ENCODE measurements at places on chromosomes 6 and 20. TPM values are rescaled to one million over a fixed set of nuclear protein-coding genes. Genes with fewer than 3 reads are reported as not detected.

SPDEF gene
- total RNA-seq, result not detected

- H3K27ac ChIP-seq, result no peak overlapping the region
- DNase-seq, result no peak
- H3K36me3 ChIP-seq, result no peaks in the 10 kb centered on the region
- H3K27me3 ChIP-seq, result no peaks in the 10 kb centered on the region
- no peaks in the 10 kb centered on the region for H3K4me1 ChIP-seq
- no peak overlapping the region for H3K4me3 ChIP-seq
Measured at GRCh38 chr6:18491308-18492045, 104.3 kb downstream of the RNF144B start.

DNA sequence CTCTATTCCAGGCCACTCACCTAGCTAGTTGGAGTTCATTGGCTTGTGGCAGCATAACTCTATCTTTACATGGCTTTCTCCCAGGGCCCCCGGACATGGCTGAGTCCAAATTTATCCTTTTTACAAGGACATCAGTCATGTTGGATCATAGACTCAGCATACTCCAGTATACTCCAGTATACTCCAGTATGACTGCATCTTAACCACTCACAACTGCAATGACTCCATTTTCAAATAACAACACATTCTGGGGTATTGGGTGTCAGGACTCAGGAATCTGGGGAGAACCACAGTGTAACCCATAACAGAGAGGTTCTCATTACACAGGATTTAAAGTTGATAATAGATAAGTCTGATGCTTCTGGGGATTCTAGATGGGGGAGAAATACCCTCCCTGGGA is 53.8 kb upstream of the TSHZ2 start:
- H3K36me3 ChIP-seq, result no peaks in the 10 kb centered on the region
- H3K27me3 ChIP-seq, result no peaks in the 10 kb centered on the region
- H3K27ac ChIP-seq, result no peak overlapping the region
- H3K4me3 ChIP-seq, result no peak overlapping the region
- no peak for DNase-seq

GRCh38 chr6:44537306-44538049 is 150.0 kb downstream of the CDC5L start:
- H3K27me3 ChIP-seq, result no peaks in the 10 kb centered on the region
- DNase-seq, result no peak
- H3K27ac ChIP-seq, result no peak overlapping the region
- H3K4me3 ChIP-seq, result no peak overlapping the region
- H3K4me1 ChIP-seq, result no peaks in the 10 kb centered on the region

SPO11 gene
- not detected for total RNA-seq

CRYBG1 gene
- total RNA-seq, result 32.3 TPM

GRCh38 chr6:36362551-36363370 is 24.7 kb downstream of the ETV7 start:
- DNase-seq, result no peak
- no peak overlapping the region for H3K4me3 ChIP-seq
- H3K27me3 ChIP-seq, result no peaks in the 10 kb centered on the region
- H3K27ac ChIP-seq, result no peak overlapping the region

DNA sequence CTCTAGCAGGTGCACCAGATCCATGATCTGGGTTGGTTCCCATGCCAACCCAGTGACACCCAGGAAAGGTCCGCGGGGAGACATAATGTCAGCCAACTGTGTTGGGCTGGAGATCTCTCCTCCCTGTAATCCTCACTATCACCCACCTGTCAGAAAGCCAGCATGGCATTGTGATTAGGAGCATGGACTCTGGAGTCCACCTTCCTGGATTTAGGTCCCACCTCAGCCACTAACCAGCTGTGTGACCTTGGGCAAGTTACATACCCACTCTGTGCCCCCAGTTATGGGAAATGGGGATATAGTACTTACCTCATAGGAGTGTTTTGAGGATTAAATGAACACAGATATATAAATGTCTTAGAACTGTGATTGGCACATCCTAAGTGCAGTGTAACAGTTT is 97.9 kb downstream of the ZDHHC14 start:
- H3K4me3 ChIP-seq, result no peak overlapping the region
- H3K27ac ChIP-seq, result no peak overlapping the region
- DNase-seq, result no peak
- H3K27me3 ChIP-seq, result no peaks in the 10 kb centered on the region
- no peaks in the 10 kb centered on the region for H3K36me3 ChIP-seq

GRCh38 chr6:163420289-163420614 is 5.7 kb downstream of the QKI start:
- H3K4me3 ChIP-seq, result no peak overlapping the region
- no peaks in the 10 kb centered on the region for H3K27me3 ChIP-seq
- no peaks in the 10 kb centered on the region for H3K36me3 ChIP-seq
- no peak for DNase-seq
- no peak overlapping the region for H3K27ac ChIP-seq

DNA sequence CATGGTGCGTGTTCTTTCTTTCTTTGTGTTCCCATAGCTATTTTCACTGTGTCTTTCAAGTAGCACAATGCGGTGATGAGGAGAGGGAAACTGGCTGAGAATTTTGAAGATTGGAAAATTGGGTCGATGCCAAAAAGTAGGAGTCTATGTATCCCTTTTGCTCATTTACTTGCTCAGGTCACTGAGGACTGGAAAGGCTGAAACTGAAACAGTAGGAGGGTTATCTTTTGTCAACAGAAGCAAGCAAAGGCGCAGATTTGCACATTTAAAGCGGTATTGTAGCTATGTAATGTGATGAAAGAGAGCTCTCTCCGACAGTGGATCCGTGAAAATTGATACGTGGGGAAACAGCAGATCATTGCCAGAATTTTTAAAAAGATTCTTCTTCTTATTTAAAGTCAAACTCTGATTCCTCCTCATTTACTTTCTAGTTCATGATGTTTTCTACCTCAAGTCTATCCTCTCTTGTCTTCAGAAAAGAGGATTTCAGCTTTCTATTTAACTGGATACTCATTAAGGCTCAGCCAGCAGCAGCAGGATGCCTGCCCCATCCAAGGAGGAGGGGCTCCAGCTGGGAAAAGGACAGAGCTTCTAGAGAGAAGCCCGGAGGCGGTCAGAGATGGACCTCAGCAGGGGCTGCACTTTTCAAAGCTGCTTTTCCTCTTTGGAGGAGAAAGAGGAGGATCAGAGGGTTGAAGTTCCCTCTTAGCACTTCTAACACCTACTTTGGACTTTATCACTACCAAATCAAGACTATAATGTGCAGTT is 15.9 kb upstream of the FYN start:
- no peak overlapping the region for H3K27ac ChIP-seq
- no peaks in the 10 kb centered on the region for H3K4me1 ChIP-seq
- H3K4me3 ChIP-seq, result no peak overlapping the region
- no peaks in the 10 kb centered on the region for H3K36me3 ChIP-seq

GRCh38 chr6:1834207-1834606 is 224.5 kb downstream of the FOXC1 start:
- no peaks in the 10 kb centered on the region for H3K36me3 ChIP-seq
- no peaks in the 10 kb centered on the region for H3K4me1 ChIP-seq
- H3K27ac ChIP-seq, result no peak overlapping the region
- no peaks in the 10 kb centered on the region for H3K27me3 ChIP-seq

PDE7B gene
- total RNA-seq, result 0.04 TPM

SYNDIG1 gene
- total RNA-seq, result not detected

DNA sequence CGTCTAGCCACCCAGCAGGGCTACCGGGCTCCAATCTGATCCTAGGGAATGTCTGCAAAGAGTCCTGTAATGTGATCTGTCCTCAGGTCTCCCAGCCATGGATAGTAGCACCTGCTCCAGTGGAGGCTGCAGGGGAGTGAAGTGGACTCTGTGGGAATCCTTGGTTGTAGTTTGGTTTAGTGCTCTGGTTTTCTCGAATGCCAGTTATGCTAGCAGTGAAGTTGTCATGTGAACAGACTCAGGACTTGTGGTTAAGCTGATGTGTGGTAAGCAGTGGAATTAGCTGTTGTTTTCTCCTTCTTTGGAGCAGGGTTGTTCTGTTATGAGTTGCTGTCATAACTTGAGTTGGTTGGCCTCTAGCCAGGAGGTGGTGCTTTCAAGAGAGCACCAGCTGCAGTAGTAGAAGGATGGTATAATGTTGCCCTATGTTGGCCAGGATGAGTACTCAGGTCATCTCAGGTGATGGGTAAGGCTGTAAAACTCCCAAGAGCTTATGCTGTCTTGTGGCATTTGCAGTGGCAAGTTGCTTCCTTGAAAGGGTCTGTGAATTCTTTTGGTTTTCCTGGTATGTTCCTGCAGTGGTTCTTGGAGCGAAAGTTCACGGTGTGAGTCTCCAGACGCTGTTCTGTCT is 390.2 kb downstream of the UTRN start:
- H3K36me3 ChIP-seq, result no peaks in the 10 kb centered on the region
- no peak overlapping the region for H3K27ac ChIP-seq
- H3K4me3 ChIP-seq, result no peak overlapping the region
- H3K4me1 ChIP-seq, result peaks cover 5% of the 10 kb centered on the region
- DNase-seq, result no peak

DNA sequence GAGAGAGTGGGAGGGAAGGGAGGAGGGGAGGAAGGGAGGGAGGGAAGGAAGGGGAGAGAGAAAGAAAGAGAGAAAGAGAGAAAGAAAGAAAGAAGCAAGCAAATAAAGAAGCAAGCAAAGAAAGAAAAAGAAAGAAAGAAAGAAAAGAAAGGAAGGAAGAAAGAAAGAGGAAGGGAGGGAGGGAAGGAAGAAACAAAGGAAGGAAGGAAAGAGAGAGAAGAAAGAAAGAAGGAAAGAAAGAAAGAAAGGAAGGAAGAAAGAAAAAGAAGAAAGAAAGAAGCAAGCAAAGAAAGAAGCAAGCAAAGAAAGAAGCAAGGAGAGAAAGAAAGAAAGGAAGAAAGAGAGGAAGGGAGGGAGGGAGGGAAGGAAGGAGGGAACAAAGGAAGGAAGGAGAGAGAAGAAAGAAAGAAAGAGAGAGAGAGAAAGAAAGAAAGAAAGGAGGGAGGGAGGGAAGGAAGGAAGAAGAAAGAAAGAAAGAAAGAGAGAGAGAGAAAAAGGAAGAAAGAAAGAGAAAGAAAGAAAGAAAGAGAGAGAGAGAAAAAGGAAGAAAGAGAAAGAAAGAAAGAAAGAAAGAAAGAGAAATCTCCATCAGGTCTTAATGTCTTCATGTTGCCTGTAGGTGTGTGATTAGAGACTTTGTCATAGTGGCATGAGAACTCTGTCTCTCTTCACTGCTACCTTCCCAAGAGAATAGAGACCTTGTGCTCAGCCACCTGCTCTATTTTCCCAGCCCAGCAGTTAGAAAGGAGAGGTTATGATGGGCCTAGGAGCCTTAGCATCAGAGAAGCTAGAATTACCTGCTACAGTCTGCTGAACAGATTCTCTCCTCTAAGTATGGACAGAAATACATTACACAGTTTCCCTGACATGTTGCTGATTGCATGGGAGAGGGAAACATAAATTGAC is 5.0 kb downstream of the SEMG1 start:
- H3K4me1 ChIP-seq, result no peaks in the 10 kb centered on the region
- H3K36me3 ChIP-seq, result no peaks in the 10 kb centered on the region
- no peak for DNase-seq
- H3K27ac ChIP-seq, result no peak overlapping the region

DNA sequence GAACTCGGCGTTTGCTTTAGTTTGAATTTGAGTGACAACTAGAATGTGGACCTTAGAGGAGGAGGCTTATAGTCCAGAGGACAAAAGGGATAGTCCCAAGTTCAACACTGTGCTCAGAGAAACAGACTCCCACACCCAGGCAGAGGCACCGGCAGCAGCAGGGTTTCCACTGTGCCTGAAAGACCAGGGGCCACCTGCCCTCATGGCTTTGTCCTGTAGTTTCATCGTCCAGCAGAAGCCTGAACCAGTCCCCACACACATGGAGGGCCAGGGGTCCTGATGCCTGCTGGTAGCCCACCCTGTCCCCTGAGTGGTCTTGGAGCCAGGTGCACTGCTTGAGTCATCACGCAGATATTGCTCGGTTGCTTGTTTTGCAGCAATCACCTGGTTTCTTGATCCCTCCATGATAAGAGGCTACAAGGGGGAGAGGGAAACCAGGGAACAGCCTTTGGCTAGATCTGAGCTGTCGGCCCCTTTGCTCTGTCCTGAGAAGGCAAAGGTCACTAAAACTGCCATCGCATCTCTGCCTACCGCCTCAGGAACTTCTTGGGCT is 7.2 kb upstream of the ACSS1 start:
- H3K4me3 ChIP-seq, result no peak overlapping the region
- no peaks in the 10 kb centered on the region for H3K36me3 ChIP-seq
- DNase-seq, result no peak
- H3K27me3 ChIP-seq, result no peaks in the 10 kb centered on the region
- H3K27ac ChIP-seq, result no peak overlapping the region
